ENCODE measurements at places on chromosomes 13 and 19.

GRCh38 chr19:45693106-45693788 is 781 bp downstream of the QPCTL start:
- DNase-seq: peak; percentile 86

- peak; percentile 54 for DNase-seq
Measured at GRCh38 chr13:75309981-75310580, 171.9 kb downstream of the TBC1D4 start.

- no peak for DNase-seq
Measured at GRCh38 chr13:57311009-57311586, 144.1 kb downstream of the PRR20E start.

DNA sequence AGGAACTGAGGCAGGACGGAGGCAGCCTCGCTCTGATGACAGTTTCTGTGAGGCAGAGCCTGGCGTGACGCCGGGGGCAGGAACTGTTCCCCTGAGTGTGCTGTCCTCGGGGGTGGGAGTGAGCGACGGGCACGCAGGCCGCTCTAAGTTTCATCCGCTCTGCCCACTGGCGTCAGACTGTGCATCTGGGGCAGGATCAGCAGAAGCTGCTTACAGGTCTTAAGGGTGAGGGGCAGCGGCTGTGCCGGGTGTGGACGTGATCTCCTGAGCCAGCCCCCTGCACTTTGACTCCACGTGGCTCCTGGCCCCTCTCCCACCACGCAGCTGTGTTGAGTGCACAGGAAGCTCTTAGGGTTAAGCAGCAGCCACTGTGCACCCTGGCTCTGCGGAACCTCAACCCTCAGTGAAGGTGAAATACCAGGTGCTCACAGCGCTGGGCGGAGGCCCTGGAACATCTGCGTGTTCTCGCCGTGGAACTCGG is 1.5 kb downstream of the GRK1 start:
- no peak for DNase-seq

GRCh38 chr13:29564373-29564772 is 31.1 kb downstream of the SLC7A1 start:
- DNase-seq: no peak

- peak; percentile 27 for DNase-seq
Measured at GRCh38 chr13:31007417-31007816, 75.0 kb downstream of the TEX26 start.

Data from suppressor macrophage treated with lipopolysaccharide for 4 hours (primary cell).